ENCODE measurements at places on chromosomes 3 and 15.

GRCh38 chr3:74387111-74387735 lies 227.2 kb downstream of the CNTN3 start:
- no peak for DNase-seq

GRCh38 chr3:59440285-59441028 lies 390.6 kb upstream of the CFAP20DC start:
- DNase-seq: no peak

DNA sequence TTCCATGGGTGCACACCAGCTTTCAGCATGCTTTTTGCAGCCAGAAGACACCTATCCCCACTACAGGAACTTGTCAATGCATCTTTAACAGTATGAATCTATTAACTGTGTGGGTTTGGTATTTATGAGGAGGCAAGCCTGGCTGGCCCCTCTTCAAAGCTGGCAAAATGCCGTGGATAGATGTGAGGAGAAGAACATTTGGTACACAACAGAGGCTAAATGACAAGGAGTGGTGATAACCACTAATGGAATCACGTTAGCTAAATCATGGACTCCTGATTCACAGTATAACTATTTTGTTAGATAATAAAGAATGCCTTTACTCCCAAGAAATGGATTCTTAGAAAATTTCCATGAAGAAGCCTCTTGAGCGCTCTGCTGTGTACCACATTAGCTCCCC lies 187.2 kb downstream of the CLSTN2 start:
- DNase-seq: no peak

- no peak for DNase-seq
Measured at GRCh38 chr3:141039589-141039988, 11.6 kb upstream of the SPSB4 start.

GRCh38 chr3:14370720-14371572 lies 31.5 kb upstream of the SLC6A6 start:
- no peak for DNase-seq

DNA sequence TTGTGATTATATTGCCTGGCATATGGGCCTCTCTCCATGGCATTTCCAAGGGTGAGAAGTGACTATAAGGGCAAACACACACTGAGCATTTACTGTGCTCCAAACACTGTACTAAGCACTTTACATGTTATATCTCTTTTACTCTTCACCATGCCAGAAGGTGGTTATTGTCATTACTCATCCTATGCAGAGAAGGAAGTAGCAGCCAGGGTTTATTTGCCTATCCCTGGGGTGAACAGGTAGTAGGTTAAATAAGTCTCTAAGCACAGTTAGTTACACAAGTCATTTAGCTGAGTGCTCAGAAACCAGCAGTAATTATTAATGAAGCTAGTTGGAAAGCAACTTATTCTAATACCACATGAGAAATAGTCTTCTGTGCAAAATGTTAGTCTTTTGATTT lies 109.9 kb upstream of the SYNPR start:
- no peak for DNase-seq

- DNase-seq: peak; percentile 35
Measured at GRCh38 chr15:92800013-92800412, 100.1 kb upstream of the CHD2 start.

DNA sequence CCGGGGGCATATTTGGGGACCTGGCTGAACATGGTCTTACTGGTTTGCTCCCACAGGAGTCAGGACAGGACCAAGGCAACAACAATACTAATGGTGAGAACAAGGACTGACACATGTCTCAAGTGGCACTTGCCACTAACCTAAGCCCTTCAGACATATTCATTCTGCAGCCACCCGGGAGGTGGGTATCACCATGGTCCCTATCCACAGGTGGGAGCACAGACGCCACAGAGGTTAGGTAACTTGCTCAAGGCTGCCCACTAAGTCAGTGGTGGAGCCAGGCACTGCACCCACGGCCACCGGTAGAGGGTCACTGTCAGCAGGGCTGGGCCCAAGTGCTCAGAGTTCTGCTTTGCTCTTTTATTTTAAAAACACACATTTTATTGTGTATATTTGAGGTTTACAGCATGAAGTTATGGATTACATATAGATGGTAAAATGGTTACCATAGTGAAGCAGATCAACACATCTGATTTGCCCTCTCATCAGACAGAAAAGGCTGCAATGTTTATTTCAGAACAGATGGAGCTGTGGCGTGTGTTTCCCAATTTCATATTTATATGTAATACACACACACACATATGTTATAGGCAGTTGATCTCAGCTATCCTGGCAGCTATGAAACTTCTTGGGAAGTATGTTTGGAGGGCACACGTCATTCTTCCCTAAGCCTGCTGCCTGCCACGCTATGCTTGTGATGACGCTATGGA lies 30.0 kb upstream of the SLC41A3 start:
- no peak for DNase-seq

DNA sequence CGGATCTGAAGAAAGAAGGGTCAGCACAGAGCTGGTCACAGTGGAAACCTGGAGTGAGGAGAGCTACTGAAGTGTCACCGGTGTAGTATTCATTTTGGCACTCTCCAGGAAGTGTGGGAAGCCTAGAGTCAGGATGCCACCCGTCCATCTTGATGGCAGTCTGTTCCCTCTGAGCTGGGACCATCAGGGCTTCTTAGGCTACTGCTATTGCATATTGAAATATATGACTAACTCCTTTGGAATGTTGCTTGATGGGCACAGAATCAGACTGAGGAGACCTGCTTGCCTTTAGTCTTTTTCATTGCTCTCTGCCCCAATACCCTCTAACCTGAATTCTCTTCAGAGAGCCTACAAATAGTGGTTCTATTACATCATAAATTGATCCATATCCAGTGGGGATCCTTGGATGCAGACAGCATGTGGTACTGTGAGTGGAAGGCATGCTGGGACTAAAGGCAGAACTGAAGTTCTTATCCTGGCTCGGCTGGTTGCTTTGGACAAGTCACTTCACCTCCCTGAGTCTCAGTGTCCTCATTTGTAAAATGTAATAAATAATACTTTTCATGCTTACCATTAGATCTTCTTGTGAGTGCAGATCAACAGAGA lies 143.5 kb downstream of the PDE8A start:
- DNase-seq: no peak

GRCh38 chr3:124161448-124161847 lies 169.5 kb upstream of the ROPN1 start:
- DNase-seq: no peak

- DNase-seq: no peak
Measured at GRCh38 chr15:56917652-56918045, 795 bp upstream of the TCF12 start.

GRCh38 chr15:70643783-70644125 lies 119.6 kb downstream of the UACA start:
- DNase-seq: no peak

- DNase-seq: no peak
Measured at GRCh38 chr3:115651599-115651998, 28.3 kb downstream of the GAP43 start.

- no peak for DNase-seq
Measured at GRCh38 chr3:85877631-85878030, 918.8 kb downstream of the CADM2 start.

- DNase-seq: no peak
Measured at GRCh38 chr3:178022599-178022998, 513.6 kb upstream of the KCNMB2 start.

- no peak for DNase-seq
Measured at GRCh38 chr3:5411786-5412185, 224.3 kb downstream of the EDEM1 start.

- DNase-seq: no peak
Measured at GRCh38 chr3:126621171-126621570, 33.8 kb downstream of the TXNRD3 start.

DNA sequence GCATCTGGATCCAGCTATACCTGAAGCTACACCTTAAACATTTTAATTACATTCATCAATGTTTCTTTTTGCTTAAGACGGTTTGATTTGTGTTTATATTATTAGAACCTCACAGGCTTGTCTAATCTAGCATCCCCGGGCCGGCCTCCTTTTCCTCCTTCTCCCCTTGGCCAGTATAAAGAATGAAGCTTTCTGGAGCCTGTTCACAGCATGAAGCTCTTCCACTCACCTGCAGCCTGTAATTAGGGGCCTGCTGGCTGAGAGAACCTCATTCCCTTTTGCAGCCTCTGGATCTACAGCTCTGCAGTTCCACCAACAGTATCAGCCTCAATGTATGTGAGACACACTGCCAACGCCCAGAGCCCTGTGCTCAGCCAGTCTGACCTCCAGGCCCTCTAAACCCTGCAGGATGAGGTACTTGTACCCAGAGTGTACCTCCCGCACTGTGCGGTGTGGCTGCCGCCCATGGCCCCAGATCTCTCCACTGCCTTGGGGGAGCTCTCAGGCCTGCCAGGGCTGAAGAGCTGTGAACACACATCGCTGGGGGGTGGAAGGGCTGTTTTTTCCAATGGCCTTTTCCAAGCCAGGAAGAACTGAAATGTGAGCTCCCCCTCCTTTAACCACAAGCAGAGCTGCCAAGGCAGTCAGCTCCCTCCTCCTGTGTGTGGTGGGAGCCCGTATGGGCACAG lies 114.7 kb upstream of the ALDH1A3 start:
- DNase-seq: no peak

DNA sequence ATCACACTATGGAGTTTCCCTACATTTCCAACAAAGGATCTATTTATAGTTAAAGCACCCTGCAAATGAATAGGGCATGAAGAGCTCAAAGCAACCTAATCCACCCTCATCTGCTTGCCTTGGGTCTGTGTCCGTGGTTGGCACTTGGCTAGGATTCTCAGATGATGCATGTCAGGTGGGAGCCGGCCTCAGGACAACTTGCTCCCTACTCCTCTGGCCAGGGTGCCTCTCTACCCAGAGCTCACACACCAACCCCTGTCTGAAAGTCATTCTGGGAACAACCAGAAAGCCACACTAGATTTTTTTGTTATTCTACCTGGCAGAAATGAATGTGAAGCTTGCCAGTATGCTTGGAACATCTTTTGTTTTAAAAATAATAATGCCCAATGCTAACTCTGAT lies 13.2 kb downstream of the ARHGEF3 start:
- DNase-seq: no peak

- DNase-seq: no peak
Measured at GRCh38 chr15:63895194-63895593, 61.4 kb upstream of the HERC1 start.

DNA sequence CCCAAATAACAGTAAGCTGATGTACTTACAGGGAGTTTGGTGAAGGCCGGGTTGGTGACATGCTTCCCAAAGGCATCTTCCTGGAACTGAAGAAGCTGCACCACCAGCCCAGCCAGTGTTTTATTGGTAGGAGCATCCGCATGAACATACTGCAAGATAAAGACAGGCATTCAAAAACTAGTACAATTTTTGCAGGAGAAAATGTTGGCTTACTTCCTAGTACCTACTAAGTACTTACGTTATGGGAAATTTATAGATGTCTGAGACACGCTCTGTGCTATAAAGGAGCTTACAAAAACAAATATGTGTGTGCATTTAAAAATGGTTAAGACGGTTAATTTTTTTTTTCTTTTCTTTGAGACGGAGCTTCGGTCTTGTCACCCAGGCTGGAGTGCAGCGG lies 8.9 kb downstream of the SMARCC1 start:
- no peak for DNase-seq
